Breast epithelium (tissue), 4 donors: ENCODE measurements at places on chromosomes 3 and 15.

DNA sequence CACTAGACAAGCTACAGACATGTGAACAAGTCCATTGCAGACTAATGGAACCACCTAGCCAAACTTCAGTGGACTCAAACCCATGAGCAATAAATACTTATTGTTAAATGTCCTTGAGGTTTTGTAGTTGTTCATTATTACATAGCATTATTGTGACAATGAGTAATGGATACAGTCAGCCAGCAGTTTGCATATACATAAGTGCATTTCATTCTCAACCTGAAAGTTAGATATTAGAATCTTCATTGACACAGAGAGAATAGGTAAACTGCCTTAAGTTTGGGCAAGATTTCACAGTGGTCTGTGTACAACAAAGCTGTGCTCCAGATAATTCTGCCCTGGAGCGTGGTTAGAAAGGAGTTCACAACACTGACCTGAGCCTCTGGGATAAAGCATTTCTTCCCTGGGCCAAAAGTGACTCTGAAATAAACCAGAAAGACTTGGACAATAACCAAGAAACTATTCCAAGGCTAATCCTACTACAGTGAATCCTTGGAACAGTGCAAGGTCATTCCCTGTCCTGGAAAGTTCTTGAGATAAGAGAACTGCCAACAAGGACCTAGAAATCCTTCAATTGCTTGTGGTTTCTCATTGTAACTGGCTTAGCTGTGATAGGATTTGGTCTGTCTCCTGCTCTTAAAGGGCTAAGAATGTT lies 225.5 kb upstream of the STT3B start:
- no peak for DNase-seq

- no peak for DNase-seq
These were observed 135.1 kb upstream of the ICE2 start for GRCh38 chr15:60614028-60614427.

DNA sequence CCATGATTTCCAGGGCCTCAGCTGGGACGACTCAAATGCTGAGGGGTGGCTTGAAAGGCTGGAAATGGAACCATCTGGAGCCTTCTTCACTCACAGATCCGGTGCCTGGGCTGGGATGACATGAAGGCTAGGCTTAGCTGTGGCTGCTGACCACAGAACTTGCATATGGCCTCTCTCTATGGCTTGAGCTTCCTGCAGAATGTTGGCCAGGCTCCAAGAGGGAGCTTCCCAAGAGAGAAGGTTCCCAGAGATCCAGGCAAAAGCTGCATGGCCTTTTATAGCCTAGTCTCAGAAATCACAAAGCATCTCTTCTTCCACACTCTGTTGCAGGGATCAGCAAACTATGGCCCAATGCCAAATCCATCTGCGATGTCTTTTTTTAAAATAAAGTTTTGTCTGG lies 44.8 kb downstream of the GATM start:
- no peak for DNase-seq

DNA sequence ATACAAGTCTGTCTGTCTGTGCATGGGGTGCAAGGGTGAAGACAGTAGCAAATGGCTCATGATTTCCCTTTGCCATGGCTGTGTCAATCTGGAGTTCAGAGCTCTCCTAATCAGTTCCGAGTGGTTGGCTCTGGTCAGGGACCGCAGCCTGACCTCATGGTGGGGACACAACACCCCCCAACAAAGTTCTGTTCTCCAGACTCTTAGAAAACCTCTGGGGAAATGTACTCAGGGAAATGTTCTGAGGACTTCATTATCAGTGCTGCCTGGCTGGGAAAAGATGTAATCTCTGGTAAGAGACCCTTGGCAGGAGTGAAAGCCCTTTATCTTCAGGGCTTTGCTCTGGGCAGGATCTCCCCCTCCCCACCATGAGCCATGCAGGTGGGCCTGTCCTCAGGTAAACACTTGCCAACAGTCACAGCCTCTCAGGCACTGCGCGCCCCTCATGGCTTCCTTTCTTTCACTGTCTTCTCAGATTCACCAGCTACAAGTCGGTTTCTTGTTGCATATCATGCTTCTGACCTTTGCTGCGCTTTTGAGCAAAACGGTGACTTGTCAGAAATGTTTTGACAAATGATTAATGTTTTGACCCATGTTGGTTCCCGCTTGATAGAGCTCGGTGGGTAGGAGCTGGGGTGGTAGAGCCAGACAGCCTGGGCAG lies 95.5 kb downstream of the ST6GAL1 start:
- no peak for DNase-seq

DNA sequence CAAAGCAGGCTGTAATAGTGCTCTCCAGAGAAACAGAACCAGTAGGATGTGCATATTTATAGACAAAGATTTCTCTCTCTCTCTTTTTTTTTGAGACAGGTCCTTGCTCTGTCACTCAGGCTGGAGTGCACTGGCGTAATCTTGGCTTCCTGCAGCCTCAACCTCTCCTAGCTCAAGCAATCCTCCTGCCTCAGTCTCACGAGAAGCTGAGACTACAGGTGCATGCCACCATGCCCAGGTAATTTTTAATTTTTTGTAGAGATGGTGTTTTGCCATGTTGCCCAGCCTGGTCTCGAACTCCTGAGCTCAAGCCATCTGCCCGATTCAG lies 67.1 kb upstream of the CHD2 start:
- no peak for DNase-seq

- DNase-seq: no peak
These were observed 124.5 kb downstream of the TLE3 start for GRCh38 chr15:69973102-69973714.

DNA sequence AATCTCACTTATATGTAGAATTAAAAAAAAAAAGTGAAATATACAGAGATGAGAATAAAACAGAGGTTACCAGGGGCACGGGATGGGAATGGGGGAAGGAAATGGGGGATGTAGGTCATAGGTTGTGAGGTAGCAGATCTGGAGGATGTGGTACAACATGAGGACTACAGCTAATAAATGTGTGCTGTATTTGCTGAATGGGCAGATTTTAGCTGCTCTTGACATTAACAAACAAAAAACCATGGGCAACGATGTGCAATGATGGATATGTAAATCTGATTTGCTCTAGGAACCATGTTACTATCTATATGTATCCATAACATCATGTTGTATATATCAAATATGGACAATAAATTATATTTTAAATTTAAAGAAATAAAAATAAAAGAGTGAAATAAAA lies 87.4 kb downstream of the FGF12 start:
- DNase-seq: no peak

- no peak for DNase-seq
These were observed 98.0 kb downstream of the ATG7 start for GRCh38 chr3:11370191-11370590.

GRCh38 chr3:66938338-66938963 lies 59.7 kb upstream of the KBTBD8 start:
- no peak for DNase-seq

DNA sequence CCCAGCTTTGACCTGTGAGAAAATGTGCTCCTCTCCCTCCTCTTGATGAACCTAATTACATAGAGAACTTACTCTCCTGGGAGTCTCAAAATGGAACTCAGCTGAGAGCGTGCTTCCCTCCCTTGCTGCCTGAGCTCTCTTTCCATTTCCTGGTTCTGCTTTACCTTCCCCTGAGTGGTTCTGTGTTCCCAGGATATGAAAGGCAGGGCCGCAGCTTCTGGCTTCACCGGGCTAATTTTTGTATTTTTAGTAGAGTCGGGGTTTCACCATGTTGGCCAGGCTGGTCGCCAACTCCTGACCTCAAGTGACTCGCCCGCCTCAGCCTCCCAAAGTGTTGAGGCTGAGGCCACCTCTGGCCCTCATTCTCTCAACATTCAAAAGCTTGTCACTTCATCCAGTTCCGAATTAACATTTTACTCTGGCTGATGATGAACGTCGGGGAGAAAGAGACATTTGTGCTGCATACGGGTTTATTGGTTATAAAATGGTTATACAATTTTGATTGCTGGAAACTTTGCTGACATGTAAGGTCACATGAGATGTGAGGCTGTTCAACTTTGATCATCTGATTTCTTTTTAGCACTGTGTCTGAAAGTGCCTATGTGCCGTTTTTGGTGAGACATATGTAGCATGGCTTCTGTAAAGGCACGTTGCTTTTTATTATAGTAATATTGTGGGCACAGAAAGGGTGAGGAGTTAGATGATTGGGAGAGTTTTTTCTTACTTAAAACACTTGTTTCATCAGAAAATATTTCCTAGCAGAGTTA lies 6.6 kb downstream of the PLS1 start:
- no peak for DNase-seq

DNA sequence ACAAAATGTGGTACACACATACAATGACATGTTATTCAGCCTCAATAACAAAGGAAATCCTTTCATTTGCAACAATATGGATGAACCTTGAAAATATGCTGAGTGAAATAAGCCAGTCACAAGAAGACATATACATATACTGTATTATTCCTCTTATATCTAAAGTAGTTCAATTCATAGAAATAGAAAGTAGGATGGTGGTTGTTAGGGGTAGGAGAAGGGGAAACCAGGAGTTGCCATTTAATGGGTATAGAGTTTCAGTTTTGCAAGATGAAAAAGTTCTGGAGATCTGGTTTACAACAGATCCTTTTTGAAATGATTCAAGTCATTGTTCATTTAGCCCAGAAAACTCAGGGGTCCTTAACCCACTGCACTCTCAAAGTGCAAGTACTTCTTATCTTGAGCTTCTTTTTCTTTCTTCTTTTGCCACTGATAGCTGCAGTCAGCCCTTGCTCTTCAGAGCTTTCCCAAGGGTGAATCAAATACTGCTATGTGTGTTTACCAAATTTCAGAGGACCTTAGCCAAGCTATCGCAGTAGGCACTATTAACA lies 208.0 kb upstream of the EOMES start:
- DNase-seq: no peak

GRCh38 chr3:46699676-46700523 lies 1.3 kb upstream of the TMIE start:
- no peak for DNase-seq

DNA sequence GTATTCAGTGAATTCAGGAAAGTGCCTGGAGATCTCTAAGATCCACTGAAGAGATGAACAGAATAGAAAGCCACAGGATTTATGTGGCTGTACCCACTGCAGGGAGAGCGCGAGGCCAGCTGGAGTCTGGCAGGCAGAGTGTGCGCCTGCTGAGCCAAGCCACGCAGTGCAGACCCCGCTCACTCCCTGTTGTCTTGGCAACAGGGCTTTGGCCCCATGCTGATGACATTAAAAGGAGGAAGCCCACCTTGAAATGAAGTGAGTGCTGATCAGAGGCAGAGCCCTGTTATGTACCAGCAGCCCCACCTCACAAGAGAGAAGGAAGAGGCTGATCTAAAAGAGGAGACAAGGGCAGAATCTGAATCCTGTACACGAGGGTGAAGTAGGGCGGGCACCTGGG lies 36.7 kb downstream of the PXYLP1 start:
- no peak for DNase-seq

- no peak for DNase-seq
These were observed 61.3 kb downstream of the KBTBD8 start for GRCh38 chr3:67059443-67059842.

DNA sequence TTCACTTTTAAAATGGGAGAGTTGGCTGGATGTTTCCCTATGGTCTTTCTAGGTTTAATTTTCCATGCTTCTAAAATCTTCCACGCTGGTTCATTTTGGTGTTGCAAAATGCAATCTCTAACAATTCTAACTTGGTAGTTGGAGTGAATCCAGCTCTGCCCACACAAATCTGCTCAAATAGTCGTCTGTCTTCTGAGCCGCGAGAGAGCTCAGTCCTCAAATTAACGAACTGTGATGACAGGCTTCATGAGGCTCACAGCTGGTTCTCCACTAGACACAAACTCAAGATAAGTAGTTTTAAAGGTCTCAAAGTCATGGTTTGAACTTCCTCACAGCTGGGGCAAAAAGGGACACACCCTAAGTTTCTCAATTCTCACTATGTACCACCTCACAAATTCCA lies 178.6 kb upstream of the LYSMD4 start:
- DNase-seq: no peak

DNA sequence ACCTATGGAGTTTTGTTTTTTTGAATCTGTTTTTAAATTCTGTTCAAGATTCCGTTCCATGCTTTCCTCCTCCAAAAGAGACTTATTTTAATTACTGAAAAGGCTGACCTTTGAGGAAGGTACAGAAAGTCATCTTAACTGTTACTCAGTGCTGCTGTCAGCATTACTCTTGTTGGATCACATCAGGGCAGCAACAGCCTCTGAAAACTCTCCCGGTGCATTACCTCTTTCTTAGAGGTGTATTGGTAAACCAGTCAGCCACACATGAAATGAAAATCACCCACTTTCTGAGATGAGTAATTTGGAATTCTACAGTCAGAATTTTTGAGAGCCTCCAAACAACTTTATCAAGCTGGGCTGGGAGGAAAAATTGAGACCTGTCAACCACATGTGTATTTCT lies 88.5 kb upstream of the LIMD1 start:
- DNase-seq: no peak

- DNase-seq: no peak
These were observed 89.1 kb upstream of the PHLDB2 start for GRCh38 chr3:111769992-111770352.

- DNase-seq: no peak
These were observed 731 bp downstream of the ZNF710 start for GRCh38 chr15:90001683-90002427.

GRCh38 chr15:89556413-89557262 lies 18.6 kb upstream of the TICRR start:
- no peak for DNase-seq

GRCh38 chr3:66083096-66083678 lies 44.5 kb upstream of the MAGI1 start:
- DNase-seq: no peak

- no peak for DNase-seq
These were observed 99.9 kb upstream of the CCDC80 start for GRCh38 chr3:112740835-112741234.

GRCh38 chr3:131538968-131539367 lies 36.2 kb upstream of the MRPL3 start:
- DNase-seq: no peak

GRCh38 chr15:31495281-31495680 lies 168.6 kb downstream of the KLF13 start:
- no peak for DNase-seq

DNA sequence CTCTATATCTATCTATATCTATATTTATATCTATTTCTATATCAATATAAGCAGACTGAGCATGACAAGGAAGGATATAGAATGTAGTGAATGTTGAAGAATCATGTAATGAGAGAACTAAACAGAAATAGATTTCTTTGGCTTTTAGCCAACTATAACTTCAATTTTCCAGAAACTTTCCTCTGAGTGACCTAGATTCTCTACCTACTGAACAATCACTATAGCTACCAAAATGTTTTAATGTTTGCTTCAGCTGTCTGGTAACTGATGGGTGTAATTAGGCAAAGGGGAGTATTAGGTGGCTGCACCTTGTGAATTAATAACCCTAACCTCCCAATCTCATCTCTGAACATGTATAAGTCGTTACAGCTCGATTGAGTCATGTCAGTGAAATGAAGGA lies 76.4 kb upstream of the ROBO1 start:
- DNase-seq: no peak

GRCh38 chr3:160780245-160780644 lies 24.2 kb downstream of the PPM1L start:
- no peak for DNase-seq

DNA sequence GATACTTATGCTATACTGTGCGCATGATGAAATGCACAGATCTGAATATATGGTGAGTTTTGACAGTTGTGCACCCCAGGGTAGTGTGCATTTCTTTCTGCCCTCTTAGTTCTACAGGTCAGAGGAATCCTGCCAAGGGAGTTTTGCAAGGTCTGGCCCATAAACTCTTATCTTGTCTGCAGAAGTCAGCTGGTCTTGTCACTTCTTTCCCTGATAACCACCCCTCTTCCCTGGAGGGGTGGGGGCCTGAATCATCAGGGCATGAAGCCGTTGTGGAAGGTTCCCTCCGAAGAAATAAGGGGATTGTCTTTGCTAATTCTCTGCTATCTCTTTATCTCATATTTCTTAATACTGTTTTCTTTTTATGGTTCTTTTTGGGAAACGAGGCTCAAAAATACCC lies 30.4 kb downstream of the TRIM71 start:
- no peak for DNase-seq
